ENCODE measurements at places on chromosomes 13 and 19.
A peak's percentile ranks its signal among the peaks of the same experiment; 100 is the strongest.

- peak; percentile 4 for DNase-seq
Measured at GRCh38 chr13:84553227-84553626, 671.0 kb upstream of the SLITRK1 start.

DNA sequence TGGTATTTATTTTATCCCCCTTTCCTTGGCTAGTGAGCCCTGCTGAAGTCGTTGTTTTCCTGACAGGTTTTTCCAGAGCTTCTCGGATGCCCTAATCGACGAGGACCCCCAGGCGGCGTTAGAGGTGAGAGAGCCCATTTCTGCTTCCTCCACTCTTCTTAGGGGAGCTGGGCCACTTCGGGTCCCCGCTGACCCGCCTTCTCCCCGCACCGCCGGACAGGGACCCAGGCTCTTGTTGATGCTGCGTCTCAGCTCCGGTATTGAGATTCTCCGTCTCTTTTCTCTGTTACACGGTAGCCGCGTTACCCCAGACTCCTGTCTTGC is 306 bp downstream of the SUGT1 start:
- no peak for DNase-seq

- no peak for DNase-seq
Measured at GRCh38 chr19:30778061-30778460, 405.9 kb downstream of the ZNF536 start.

DNA sequence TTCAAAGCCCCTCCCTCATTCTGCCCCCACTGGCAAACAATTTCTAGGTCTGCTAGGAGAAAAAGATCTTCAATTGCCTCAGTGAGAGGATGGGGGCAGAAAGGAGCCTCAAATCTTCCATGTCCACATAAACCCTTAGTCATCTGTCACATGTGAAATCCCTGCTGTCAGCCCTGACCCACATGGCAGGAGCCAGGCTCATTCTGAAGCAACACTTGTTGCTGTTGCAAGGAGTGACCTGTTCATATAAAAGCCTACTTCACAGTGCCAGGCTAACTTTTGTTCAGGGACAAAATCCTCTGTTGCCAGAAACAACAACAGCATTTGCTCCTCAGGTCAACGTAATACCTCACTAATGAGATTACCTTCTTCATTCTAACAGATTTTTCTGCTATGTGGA is 70.5 kb downstream of the IRS2 start:
- no peak for DNase-seq

- no peak for DNase-seq
Measured at GRCh38 chr13:90792335-90792734, 555.2 kb upstream of the MIR17HG start.

GRCh38 chr13:29535663-29536655 is 59.5 kb downstream of the SLC7A1 start:
- no peak for DNase-seq

GRCh38 chr19:34375598-34375997 is 10.6 kb downstream of the GPI start:
- no peak for DNase-seq

GRCh38 chr19:1967087-1967608 is 26.2 kb downstream of the CSNK1G2 start:
- no peak for DNase-seq

DNA sequence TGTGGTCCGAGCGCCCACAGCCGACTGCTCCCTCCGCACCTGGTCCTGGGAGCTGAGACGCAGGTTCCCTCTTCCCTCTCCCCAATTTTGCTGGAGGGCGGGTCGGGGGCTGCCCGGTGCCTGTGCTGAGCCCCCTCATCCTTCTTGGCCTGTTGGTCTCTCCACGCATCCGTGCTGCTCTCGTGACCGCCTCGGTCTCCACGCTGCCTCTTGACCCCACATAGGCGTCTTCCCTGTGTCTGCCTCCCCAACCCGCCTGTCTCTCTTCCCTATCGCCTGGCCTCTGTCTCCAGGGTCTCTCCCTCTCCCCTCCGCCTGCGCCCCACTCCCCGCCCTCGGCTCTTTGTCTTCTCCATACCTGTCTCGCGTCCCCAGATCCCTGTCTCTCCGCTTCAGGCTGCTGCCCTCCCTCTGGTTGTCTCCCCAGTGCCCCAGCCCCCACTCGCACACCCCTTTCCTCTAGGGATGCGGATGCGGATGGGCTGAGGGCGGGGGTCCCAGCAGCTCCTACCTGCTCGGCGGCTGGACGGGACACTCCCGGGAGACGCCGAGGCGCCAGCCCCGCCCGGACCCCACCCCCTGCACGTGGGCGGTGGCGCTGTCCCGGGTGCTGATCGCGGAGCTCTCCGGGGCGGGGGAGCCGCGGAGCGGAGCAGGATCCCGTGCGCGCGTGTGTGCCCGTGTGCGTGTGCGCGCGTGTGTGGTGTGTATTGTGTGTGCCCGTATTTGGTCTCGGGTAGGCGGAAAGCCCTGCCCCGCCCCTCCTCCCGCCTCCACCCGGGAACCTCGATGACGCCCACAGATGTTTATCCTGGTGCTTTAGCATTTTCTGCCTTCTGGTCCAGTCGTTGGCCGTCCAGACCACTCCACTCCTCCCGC is at the start of gene SYT5:
Gene SYT5, minus strand, starts transcription at position 684 of the 879 bp plus-strand sequence. CDS start 1,248 bp downstream, outside the sequence.
- DNase-seq: no peak

GRCh38 chr13:71714802-71715375 is 152.1 kb downstream of the DACH1 start:
- DNase-seq: no peak

- peak; percentile 55 for DNase-seq
Measured at GRCh38 chr19:3034656-3035541, 5.8 kb upstream of the TLE2 start.

GRCh38 chr13:113187263-113187669 is 21.2 kb downstream of the PCID2 start:
- peak; percentile 100 for DNase-seq

DNA sequence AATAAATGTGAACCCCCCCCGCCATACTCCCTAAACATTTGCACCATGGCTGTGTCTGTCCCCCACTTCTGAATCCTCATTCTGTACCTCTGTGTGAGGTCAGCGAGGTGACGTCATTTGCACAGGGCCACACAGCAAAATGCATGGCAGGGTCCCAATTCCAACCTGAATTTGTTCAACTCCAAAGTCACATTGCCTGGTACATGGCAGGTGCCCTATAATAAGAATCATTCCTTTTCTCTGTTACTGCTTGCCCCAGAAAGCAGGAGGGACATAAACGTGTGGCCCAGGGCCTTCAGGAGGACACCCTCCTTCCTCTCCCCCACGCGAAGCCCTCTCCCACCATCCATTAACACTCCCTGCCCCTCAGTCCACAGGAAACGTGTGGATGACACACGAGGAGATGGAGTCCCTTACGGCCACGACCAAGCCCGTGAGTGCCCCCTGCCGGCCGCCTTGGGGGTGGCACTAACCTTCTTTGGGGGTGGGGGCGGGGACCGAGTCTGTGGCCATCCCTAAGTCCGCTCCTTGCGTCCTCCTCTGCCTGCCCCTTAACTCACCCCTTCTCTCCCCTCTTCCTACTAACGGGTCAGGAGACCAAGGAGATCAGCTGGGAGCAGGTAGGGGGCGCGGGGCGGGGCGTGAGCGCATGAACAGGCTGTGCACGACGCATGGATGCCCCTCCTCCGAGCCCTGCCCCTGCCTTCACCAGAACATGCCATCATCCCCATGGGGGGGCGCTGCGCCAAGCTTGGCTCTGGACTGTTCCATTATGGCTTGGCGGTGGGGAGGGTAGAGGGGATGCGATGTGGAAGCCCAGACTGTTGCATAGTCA is 9.4 kb downstream of the HRC start:
- DNase-seq: peak; percentile 81

GRCh38 chr13:97798171-97798821 is 155.2 kb upstream of the IPO5 start:
- no peak for DNase-seq

GRCh38 chr13:74066937-74067336 is 67.3 kb downstream of the KLF12 start:
- DNase-seq: peak; percentile 45

DNA sequence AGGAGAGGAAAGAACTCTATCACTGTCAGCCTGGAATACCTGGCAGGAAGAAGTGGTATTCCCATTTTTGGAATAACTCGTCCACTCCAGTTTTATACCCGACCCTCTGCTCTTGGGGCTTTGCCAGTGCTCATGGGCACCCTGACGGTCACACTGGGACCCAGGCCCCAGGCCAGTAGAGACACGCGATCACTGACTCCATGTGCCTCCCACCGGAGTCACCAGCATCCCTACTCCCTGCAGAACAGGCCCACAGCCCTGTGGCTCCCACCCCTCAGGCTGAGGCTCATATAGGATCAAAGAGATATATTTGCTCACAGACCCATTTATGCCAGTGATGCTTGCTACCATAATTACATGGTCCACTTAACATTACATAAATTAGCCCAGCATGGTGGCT is 3.5 kb downstream of the GRTP1 start:
- no peak for DNase-seq

DNA sequence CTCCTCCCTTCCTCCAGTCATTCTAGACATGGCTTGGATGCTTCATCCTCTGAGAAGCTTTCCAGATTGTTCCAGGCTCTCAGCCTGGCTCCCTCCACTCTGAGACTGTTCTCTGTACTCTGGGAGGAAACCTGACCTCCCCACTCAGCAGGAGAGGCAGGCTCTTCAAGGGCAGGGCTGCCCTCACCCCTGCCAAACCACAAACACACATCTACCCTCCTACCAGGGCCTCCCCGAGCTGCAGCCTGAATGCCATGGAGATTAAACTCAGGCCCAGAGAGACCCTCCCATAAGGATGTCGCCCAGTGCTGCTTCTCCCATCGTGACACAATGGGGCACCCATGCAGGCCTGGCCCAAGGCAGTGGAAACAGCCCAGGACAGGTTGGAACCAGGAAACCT is 16.2 kb downstream of the NUMBL start:
- peak; percentile 31 for DNase-seq

GRCh38 chr19:38039966-38040365 is 133.0 kb downstream of the SIPA1L3 start:
- DNase-seq: peak; percentile 60

DNA sequence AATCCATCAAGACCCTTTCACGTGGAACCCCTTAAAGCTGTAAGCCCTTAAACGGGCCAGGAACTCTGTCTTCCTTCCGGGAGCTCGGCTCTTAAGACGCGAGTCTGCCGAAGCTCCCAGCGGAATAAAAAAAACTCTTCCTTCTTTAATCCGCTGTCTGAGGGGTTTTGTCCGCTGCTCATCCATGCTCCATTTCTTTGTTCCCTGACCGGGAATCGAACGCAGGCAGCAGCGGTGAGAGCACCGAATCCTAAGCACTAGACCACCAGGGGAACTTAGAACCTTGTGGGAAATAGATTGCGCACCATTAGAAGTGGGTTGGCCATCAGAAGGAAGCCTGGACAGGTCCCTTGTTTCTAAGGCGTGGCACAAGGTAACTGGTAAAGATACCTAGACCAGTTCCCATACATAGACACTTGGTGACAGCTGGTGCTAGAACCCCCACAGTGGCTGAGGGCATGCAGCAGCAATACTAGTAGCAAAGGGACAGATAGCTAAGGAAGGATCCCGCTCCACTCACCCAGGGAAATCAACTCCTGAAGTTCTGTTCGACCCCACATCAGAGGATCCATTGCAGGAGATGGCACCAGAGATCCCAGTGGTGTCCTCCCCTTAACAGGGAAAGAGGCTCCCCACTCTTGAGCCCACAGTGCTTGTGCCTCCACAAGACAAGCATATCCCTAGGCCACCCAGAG is 1.5 kb upstream of the RGCC start:
- no peak for DNase-seq

- DNase-seq: peak; percentile 77
Measured at GRCh38 chr13:43021926-43022670, 1.3 kb upstream of the DNAJC15 start.

Data from fibroblast of the aortic adventitia (primary cell).